NCI-H2107 (cell line): ENCODE measurements at places on chromosomes 3 and 15.

GRCh38 chr3:14323401-14324223, 78.8 kb upstream of the SLC6A6 start:
- no peak for DNase-seq

- DNase-seq: no peak
Observed at GRCh38 chr3:32816439-32817256, 1.1 kb upstream of the TRIM71 start.

- DNase-seq: no peak
Observed at GRCh38 chr3:38297947-38298711, 16.0 kb downstream of the SLC22A14 start.

DNA sequence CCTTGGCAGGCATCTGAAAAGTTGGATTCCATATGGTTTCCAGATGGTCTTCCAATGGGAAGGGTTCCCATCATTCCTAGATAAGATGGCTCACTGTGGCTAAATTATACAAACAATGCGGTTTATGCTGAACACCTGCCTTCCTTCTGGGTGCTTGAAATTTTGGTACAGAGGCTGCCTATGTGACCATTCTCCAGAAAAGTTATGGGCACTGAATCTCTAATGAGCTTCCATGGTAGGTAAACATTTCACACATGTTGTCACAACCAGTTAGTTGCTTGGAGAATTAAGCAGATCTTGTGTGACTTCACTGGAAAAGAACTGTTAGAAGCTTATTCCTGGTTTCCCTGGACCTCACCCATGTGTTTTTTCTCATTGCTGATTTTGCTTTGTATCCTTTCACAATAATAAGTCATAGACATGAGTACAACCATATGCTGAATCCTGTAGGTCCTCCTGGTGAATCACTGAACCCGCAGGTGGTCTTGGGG, 30.1 kb downstream of the PLOD2 start:
- DNase-seq: no peak

- no peak for DNase-seq
Observed at GRCh38 chr3:158863247-158863646, 61.4 kb downstream of the MFSD1 start.

- DNase-seq: no peak
Observed at GRCh38 chr3:33467786-33468185, 27.6 kb upstream of the UBP1 start.

- no peak for DNase-seq
Observed at GRCh38 chr15:68292967-68293366, 15.4 kb downstream of the FEM1B start.

DNA sequence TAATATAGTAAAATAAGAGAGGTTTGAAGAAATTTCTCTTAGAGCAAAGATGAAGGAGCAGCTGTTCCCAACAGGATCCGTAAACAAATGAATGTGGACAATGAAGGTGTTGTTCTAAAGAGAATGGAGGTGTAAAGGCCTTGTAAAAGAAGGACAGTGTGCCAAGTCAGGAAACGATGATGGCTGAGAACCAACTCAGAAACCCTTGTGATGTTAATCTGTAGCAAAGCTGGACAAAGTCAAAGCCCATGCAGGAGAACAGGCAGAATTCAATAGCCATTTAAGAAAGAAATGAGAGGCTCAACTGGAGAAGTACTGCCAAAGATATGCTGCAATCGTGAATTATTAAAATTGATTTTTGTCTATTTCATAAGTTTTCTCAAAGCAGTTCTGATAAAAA, 192.2 kb downstream of the MBNL1 start:
- no peak for DNase-seq

DNA sequence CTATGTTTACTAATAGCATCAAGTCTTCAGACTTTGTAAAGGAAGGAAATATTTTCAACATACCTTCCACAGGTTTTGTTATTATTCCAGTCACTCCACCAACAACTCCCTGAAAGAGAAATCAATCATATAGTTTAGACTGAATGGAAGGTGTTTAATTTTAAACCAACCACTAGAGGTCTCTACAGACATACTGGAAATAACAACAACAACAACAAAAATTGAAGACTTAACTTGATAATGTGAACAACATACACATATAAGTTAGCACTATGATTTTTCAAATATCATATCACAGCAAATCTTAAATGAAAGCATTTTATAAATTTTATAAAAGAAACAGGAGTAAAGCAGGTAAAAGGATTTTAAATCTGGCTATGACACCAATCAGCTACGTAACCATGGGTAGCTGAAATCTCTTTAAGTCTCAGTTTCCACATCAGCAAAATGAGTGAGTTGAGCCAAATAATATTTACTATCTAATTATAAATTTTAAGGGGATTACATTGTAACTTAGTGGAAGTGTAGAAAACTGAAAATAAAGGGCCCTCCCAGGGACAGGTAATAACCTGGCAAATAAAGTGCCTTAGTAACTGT, 188.2 kb downstream of the VPS13C start:
- no peak for DNase-seq

- DNase-seq: no peak
Observed at GRCh38 chr3:13543253-13543652, 5.7 kb upstream of the FBLN2 start.

DNA sequence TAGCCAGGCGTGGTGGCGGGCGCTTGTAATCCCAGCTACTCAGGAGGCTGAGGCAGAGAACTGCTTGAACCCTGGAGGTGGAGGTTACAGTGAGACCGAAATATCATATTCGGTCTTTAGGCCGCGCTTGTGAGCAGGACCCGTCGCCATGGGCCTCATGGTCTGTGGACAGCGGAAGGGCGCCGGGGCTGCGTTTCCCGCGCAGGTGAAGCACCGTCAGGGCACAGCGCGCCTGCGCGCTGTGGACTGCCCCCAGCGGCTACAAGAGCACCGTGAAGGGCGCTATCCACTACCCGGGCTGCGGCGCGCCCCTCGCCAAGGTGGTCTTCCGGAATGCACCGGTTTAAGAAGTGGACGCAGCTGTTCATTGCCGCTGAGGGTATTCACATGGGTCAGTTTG, 482.0 kb upstream of the NAALADL2 start:
- DNase-seq: no peak

DNA sequence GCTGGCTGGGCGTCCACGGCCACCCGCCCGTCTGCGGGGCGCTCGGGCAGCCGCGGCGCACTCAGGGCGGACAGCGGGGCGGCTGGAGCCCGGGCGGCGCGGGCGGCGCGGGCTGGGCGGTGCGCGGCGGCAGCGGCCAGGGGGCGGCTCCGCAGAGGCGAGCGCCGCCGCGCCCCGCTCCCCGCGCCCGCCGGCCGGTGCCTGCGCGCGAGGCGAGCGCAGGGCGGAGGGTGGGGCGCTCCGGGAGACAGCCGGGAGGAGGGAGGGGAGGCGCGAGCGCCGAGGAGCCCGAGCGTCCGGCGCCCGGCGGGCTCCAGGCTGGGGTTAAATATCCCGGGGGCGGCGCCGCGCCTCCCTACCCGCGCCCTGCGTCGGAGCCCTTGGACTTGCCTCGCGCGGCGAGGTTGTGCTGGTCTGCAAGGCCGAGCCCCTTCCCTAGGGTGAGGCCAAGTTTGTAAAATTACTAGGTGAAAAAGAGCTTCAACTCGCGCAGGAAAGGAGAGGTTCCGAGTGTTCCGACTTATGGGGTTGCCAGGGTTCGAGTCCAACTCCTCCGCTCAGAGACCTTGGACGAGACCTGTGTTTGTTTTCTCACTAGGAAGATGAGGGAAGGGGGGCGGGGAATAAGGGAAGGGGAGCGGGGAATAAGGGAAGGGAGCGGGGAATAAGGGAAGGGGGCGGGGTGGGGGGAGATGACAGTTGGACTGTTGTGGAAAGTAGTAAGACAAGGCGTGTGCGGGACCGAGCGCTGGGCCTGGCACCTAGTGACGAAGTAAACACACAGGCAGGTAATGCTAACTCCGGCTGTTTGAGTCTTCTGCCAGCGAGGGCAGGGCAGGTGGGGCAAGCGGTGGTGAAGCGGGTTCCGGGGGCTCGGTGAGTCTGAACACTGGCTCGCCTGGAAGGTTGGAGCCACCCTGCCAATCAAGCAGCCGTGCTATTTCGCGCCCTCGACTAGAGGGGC, at the start of gene TNFAIP8L3:
Gene TNFAIP8L3, minus strand, starts transcription at position 301 of the 964 bp plus-strand sequence. CDS start 311 bp downstream, outside the sequence.
- no peak for DNase-seq

GRCh38 chr15:63893866-63894661, 60.3 kb upstream of the HERC1 start:
- no peak for DNase-seq

DNA sequence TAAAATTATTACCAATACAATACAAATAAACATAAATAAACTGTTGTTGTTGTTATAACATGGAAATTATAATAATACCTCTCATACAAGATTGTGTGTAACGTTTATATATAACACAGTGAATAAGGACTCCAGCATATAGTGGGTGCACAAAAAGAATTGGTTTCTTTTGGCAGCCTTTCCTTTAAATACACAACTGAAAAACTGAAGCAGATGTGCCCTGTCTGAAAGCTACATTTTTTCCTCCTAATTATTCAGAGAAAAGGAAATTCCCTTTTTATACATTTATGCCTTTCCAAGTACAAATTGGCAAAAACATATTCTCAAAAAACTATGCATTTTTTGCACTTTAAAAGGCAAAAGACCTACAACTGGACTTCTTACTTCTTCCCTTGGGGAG, 928.9 kb upstream of the NR2F2 start:
- DNase-seq: no peak

DNA sequence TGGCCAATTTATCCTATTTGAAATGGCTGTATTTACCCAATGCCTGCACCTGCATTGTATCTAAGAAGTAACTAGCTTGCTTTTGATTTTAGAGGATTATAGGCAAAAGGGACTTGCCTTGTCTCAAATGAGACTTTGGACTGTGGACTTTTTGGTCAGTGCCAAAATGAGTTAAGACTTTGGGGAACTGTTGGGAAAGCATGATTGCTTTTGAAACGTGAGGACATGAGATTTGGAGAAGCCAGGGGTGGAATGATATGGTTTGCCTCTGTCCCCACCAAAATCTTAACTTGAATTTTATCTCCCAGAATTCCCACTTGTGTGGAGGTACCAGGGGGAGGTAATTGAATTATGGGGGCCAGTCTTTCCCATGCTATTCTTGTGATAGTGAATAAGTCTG, 1505.4 kb downstream of the SI start:
- no peak for DNase-seq

DNA sequence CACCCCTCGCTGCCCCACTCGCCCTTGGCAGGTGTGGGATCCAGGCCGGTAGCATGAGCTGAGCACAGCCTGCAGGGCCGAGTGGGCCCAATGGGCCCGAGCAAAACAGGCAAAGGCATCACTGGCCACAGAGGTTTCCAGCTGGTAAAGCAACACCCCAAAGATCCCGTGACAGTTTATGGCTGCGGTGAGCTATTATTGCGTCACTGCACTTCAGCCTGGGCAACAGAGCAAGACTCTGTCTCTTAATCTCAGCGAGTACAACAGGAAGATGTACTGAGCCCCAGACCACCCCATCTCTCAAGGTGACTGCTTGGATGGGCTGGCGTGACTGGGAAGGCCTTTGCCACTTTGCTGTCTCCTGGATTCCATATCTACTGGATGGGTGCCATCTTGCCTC, 4.3 kb downstream of the JMJD7 start:
- DNase-seq: no peak

DNA sequence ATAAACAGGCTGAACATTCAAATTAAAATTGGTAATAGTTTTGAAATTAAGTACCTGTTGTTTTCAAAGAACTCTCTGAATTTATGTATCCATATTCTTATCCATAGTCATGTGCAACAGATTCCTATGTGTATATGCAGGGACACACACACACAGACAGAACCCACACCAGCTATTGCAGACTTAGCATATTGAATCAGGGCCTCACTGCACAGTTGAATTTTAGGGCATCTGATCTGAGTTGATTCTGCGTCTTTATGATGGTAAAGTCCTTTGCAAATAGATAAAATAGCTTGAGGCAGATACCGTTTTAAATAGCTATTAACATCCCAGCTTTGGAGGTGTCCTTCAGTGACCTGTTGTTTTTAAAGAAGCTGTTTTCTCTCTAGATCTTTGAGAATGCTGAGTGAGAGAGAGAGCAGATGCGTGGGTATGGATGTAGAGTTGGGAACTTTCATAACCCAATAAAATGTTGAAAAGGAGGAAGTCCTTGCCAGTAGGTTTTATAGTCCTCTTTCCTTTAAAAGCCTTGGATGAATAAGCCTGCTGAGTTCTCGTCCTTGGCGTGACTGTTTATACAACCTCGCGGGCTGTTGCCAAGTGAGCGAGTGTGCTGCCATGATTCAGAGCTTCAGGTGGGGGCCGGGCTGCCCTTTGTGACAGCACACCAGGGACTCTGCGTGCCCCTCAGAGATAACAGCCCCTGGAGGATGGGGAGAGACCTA, 18.3 kb downstream of the MYZAP start:
- no peak for DNase-seq

- no peak for DNase-seq
Observed at GRCh38 chr3:197961582-197961945, 1.5 kb downstream of the LMLN start.

DNA sequence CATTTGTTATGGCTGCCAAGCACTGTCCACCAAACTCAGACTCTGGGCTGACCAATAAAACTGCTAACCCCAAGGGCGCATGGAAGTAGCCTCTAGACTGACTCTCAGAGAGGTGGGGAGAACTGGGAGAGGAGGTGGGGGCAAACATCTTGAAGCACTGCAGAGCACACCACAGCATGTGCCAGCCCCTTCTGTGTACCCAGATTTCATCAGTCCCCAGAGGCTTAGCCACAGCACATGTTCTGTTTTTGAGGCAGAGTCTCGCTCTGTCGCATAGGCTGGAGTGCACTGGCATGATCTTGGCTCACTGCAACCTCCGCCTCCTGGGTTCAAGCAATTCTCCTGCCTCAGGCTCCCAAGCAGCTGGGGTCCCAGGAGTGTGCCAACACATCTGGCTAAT, 119.5 kb upstream of the SPATA12 start:
- DNase-seq: no peak
